ENCODE measurements at places on chromosomes 5 and 9.
A peak's percentile ranks its signal among the peaks of the same experiment; 100 is the strongest.

- H3K4me1 ChIP-seq, result no peaks in the 10 kb centered on the region
- peaks cover 6% of the 10 kb centered on the region for H3K27me3 ChIP-seq
- H3K36me3 ChIP-seq, result no peaks in the 10 kb centered on the region
- H3K27ac ChIP-seq, result no peak overlapping the region
Measured at GRCh38 chr5:127275641-127276193, 14.9 kb upstream of the MEGF10 start.

GRCh38 chr5:125575891-125576505, 829.6 kb upstream of the ZNF608 start:
- H3K4me1 ChIP-seq, result peaks cover 19% of the 10 kb centered on the region
- peaks cover 3% of the 10 kb centered on the region for H3K27me3 ChIP-seq
- H3K36me3 ChIP-seq, result no peaks in the 10 kb centered on the region
- H3K4me3 ChIP-seq, result peak overlapping the region; percentile 13

DNA sequence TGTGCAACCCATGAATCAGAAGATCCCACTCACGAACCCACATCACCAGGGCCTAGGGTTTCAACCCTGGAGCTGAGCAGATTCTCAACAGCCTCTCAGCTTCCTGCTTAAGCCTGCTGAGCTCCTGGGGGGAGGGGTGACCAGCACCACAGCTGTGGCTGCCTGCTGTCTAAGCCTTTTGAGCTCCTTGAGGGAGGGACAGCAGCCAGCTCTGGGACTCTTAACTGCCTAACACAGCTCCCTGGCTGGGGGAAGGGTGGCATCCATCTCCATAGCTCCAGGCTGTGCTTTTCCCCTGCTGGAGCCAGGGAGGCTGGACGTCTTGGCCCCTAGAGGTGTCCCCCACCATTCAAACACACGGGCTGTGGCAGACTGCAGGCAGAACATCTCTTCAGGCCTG, 250.3 kb downstream of the DMAC1 start:
- H3K27me3 ChIP-seq, result no peaks in the 10 kb centered on the region
- no peak for DNase-seq
- no peak overlapping the region for H3K4me3 ChIP-seq
- H3K4me1 ChIP-seq, result peaks cover 8% of the 10 kb centered on the region
- no peak overlapping the region for H3K27ac ChIP-seq
- peaks cover 2% of the 10 kb centered on the region for H3K36me3 ChIP-seq

- no peak overlapping the region for H3K4me3 ChIP-seq
- H3K36me3 ChIP-seq, result no peaks in the 10 kb centered on the region
- H3K4me1 ChIP-seq, result peaks cover 9% of the 10 kb centered on the region
- H3K27ac ChIP-seq, result no peak overlapping the region
- peaks cover 31% of the 10 kb centered on the region for H3K27me3 ChIP-seq
Measured at GRCh38 chr5:135106610-135107471, 72.8 kb upstream of the PITX1 start.

GRCh38 chr5:72523960-72524582, 16.9 kb upstream of the ZNF366 start:
- no peaks in the 10 kb centered on the region for H3K27me3 ChIP-seq
- H3K27ac ChIP-seq, result no peak overlapping the region
- DNase-seq, result no peak
- no peak overlapping the region for H3K4me3 ChIP-seq
- peaks cover 1% of the 10 kb centered on the region for H3K4me1 ChIP-seq

GRCh38 chr5:174221946-174222345, 176.4 kb downstream of the NSG2 start:
- no peaks in the 10 kb centered on the region for H3K4me1 ChIP-seq
- H3K27me3 ChIP-seq, result peaks cover 16% of the 10 kb centered on the region
- H3K4me3 ChIP-seq, result no peak overlapping the region
- no peaks in the 10 kb centered on the region for H3K36me3 ChIP-seq
- no peak for DNase-seq
- H3K27ac ChIP-seq, result no peak overlapping the region

GRCh38 chr9:78601957-78602565, 305.1 kb downstream of the PSAT1 start:
- no peaks in the 10 kb centered on the region for H3K36me3 ChIP-seq
- H3K4me1 ChIP-seq, result peaks cover 32% of the 10 kb centered on the region
- DNase-seq, result no peak

- peaks cover 20% of the 10 kb centered on the region for H3K36me3 ChIP-seq
- H3K4me3 ChIP-seq, result no peak overlapping the region
- no peaks in the 10 kb centered on the region for H3K27me3 ChIP-seq
- H3K4me1 ChIP-seq, result peaks cover 46% of the 10 kb centered on the region
Measured at GRCh38 chr5:10756549-10756948, 4.5 kb downstream of the DAP start.

- DNase-seq, result peak; percentile 11
- peaks cover 7% of the 10 kb centered on the region for H3K27me3 ChIP-seq
- H3K4me3 ChIP-seq, result no peak overlapping the region
- H3K27ac ChIP-seq, result no peak overlapping the region
- H3K4me1 ChIP-seq, result peaks cover 9% of the 10 kb centered on the region
- H3K36me3 ChIP-seq, result no peaks in the 10 kb centered on the region
Measured at GRCh38 chr5:135221187-135221473, 177.9 kb downstream of the MACROH2A1 start.

DNA sequence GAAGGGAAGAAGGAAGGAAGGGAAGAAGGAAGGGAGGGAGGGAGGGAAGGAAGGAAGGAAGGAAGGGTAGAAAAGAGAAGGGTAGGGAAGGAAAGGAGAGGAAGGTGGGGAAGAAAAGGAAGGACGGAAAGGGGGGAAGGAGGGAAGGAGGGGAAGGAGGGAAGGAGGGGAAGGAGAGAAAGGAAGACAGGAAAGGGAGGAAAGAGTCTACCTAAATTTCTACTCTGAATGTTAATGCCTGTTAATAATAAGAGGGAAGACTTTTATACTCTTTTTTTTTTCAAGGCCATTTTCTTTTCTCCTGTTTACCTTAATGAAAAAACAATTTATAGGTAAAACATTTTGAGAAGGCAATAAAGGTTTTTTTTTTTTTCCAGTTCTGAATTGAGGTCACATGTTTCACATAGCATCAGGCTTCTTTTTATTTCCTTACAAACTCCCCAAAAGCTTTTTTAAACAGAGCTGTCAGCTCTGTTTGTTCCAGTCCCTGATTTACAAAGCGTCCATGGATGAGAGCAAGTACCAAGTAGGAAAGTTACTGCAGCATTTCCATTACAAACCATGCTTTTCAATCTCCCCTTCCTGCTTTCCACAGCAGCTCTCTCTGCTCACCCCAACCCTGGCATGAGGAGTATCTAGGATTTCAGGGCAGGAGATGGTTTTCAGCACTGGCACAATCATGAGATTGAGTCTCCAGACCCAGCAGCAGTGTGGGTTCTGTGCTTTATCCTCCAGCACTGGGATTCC, 173.9 kb downstream of the GNAQ start:
- no peaks in the 10 kb centered on the region for H3K27me3 ChIP-seq
- H3K4me1 ChIP-seq, result peaks cover 5% of the 10 kb centered on the region
- no peak overlapping the region for H3K27ac ChIP-seq

GRCh38 chr5:116571568-116572349, 2.9 kb downstream of the SEMA6A start:
- H3K4me1 ChIP-seq, result peaks cover 62% of the 10 kb centered on the region
- no peaks in the 10 kb centered on the region for H3K36me3 ChIP-seq
- peak overlapping the region; percentile 98 for H3K4me3 ChIP-seq
- H3K27ac ChIP-seq, result peak overlapping the region; percentile 94

- H3K4me1 ChIP-seq, result peaks cover 23% of the 10 kb centered on the region
- H3K36me3 ChIP-seq, result peaks cover 4% of the 10 kb centered on the region
- no peak overlapping the region for H3K4me3 ChIP-seq
- peak overlapping the region; percentile 87 for H3K27ac ChIP-seq
- no peak for DNase-seq
Measured at GRCh38 chr5:72598401-72599064, 91.3 kb upstream of the ZNF366 start.

GRCh38 chr5:163433271-163433670, 4.1 kb upstream of the CCNG1 start:
- no peak overlapping the region for H3K27ac ChIP-seq
- DNase-seq, result no peak
- H3K27me3 ChIP-seq, result no peaks in the 10 kb centered on the region
- no peak overlapping the region for H3K4me3 ChIP-seq
- peaks cover 20% of the 10 kb centered on the region for H3K4me1 ChIP-seq

DNA sequence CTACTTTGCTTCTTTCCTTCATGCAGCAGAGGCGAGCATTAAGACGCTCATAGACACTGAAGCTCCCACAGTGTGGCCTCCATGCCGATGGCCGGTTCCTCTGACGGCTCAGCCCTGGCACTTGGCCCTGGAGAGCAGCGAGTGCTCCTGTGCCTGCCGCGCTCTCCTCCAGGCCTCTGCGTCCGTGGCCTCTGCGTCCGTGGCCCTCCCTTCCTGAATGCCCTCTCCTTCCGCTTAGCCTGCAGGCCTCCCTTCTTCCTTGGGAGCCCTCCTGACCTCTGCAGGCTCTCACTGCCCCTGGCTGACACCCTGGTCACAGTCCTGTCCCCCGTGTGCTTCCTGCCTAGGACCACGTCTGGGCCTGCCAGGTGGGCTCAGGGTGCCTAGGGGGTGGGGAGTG, 92.8 kb downstream of the ZNF354C start:
- DNase-seq, result no peak
- no peaks in the 10 kb centered on the region for H3K36me3 ChIP-seq
- no peak overlapping the region for H3K4me3 ChIP-seq
- no peaks in the 10 kb centered on the region for H3K4me1 ChIP-seq
- no peak overlapping the region for H3K27ac ChIP-seq

DNA sequence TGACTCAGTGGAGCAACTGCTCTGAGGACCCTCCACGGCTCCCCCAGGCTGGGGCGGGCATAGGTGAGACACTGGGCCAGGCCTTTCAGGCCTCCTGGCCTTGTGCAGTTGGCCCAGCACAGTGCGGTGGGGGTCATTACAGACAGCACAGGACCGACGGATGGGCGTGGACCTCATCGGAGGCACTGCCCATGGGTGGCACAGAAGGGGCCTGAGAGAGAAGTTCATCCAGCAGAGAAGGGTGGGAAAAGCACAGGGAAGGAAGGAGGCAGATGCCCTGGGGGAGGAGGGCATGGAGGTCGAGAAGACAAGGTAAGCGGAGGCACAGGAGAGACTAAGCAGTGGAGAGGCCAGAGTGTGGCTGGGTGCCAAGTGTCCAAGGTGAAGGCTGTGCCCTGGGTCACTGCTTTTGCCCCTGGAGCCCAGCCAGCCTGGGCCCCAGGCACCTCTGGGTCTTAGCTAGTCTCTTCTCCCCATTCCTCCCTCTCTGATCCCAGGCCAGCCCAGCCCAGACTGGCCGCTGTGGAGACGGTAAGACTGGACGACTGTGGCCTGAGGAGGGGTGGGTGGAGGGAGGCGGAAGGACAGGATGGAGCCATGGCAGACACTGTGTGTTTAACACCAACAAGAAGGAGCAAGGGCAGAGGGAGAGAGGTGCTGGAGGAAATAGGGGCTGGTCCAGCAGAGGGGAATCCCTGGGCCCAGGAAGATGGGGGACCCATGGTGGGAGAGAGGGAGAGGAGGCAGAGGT, 5.7 kb downstream of the IL3 start:
- H3K27ac ChIP-seq, result no peak overlapping the region
- no peaks in the 10 kb centered on the region for H3K36me3 ChIP-seq
- H3K4me1 ChIP-seq, result peaks cover 2% of the 10 kb centered on the region
- H3K4me3 ChIP-seq, result no peak overlapping the region
- no peaks in the 10 kb centered on the region for H3K27me3 ChIP-seq

- no peak for DNase-seq
- no peak overlapping the region for H3K4me3 ChIP-seq
- peaks cover 4% of the 10 kb centered on the region for H3K4me1 ChIP-seq
- H3K27ac ChIP-seq, result no peak overlapping the region
Measured at GRCh38 chr9:115234094-115234493, 116.1 kb upstream of the TNC start.

DNA sequence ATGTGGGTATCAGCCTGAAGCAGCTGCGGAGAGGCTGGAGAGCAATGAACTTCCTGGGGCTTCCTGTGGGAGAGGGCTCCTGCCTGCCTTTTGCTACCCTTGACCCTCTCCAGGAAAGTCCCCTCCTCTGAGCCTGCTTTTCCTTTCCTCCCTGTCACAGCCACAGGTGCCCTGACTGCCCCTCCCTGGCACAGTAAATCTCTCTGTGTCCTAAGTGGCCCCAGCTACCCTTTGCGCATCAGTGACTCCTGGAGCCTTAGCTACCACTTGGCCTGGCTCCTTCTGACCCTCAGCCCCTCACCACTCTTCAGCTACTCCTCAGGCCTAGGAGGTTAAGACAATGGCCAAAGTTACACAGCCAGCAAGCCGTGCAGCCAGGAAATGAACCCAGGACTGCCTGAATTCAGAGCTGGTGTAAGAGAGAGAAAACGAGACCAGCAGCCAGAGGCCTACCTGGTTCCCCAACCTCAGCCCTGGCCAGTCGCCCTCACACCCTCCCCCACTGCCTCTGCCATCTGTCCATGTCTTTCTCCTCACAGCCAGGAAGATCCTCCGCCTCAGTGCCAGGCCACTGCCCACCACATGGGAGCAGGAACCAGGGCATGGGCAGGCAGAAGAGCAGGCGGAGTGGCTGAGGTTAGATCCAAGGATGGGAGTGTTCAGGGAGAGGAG, 18.6 kb downstream of the CNTFR start:
- peak overlapping the region; percentile 40 for H3K27ac ChIP-seq
- H3K27me3 ChIP-seq, result peaks cover 41% of the 10 kb centered on the region
- no peak for DNase-seq
- H3K4me1 ChIP-seq, result peaks cover 31% of the 10 kb centered on the region
- H3K36me3 ChIP-seq, result peaks cover 2% of the 10 kb centered on the region

- peaks cover 50% of the 10 kb centered on the region for H3K4me1 ChIP-seq
- H3K4me3 ChIP-seq, result peak overlapping the region; percentile 70
- peak overlapping the region; percentile 92 for H3K27ac ChIP-seq
- DNase-seq, result peak; percentile 82
- no peaks in the 10 kb centered on the region for H3K27me3 ChIP-seq
Measured at GRCh38 chr5:132225165-132226032, 2.3 kb downstream of the P4HA2 start.

DNA sequence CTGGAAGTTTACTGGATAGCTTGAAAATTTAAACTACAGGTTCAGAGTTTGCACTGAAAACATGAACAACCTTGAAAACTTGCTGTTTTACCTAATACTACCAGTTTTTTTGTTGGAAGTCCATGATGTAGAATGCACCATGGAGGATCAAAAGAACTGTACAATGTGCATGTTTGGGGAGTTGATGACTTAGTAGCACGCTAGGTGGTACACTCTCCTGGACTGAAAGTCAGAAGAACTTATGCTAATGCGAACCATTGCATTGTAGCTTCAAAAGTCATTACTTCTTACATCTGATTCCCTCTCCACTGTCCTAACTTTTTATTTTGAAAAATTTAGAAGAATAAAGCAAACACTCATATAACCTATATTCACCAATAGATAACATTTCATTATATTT, 211.0 kb downstream of the OSTF1 start:
- no peaks in the 10 kb centered on the region for H3K4me1 ChIP-seq
- no peak overlapping the region for H3K27ac ChIP-seq
- no peaks in the 10 kb centered on the region for H3K36me3 ChIP-seq
- no peak for DNase-seq
- H3K27me3 ChIP-seq, result peaks cover 2% of the 10 kb centered on the region

DNA sequence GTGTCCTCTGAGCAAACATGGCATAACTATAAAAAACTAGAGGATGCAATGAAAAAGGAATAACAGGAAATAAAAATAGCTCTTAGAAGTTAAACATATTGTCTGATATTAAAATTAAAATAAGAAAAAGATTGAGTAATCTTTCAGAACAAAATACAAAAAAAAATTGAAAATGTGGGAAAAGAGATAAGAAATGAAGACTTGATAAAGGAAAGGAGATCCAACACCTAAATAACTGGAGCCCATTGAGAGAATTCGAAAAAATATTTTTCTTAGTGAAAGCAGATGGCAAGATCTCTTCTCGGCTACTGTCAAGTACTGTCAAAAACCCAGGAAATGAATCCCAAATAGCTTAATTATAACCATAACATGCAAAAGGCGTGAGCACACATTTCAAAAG, 24.9 kb downstream of the LIFR start:
- peaks cover 5% of the 10 kb centered on the region for H3K36me3 ChIP-seq
- DNase-seq, result no peak
- no peak overlapping the region for H3K4me3 ChIP-seq
- peaks cover 8% of the 10 kb centered on the region for H3K4me1 ChIP-seq
- no peaks in the 10 kb centered on the region for H3K27me3 ChIP-seq
